Keratinocyte (primary cell): ENCODE measurements at places on chromosomes 5 and 9.
A peak's percentile ranks its signal among the peaks of the same experiment; 100 is the strongest.

DNA sequence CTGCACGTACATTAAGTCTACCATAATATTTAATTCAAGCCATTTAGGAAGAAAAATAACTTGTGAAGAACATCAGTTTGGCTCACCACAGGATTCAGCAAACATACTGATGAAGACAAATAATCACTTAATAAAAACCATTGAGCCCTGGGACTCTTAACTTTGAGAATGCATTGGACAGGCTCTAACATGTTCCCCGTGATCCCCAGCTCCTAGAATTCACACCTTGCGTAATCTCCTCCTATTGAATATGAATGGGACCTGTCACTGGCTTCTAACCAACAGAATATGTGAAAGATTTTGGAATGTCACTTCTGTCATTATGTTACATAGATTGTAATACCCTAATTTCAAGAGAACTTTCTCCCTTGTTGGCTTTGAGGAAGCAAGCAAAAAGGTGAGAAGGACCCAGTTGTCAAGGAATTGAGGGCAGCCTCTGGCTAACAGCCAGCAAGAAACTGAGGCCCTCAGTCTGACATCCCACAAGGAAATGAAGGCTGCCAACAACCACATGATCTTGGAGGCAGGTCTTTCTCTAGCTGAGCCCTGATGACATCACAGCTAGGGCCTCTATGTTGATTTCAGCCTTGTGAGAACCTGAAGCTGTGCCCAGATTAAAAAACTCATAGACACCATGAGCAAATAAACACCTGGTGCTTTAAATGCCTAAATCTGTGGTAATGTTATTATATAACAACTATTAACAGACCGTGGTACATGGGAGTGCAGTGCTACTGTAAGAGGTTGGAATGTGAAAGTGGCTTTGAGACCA, 433.2 kb downstream of the SEMA5A start:
- DNase-seq = peak; percentile 48

- no peak for DNase-seq
Measured at GRCh38 chr5:61333321-61333953, 1.4 kb downstream of the ZSWIM6 start.

GRCh38 chr5:7534505-7534904, 138.6 kb downstream of the ADCY2 start:
- no peak for DNase-seq

GRCh38 chr5:98775246-98776065, 2.0 kb downstream of the RGMB start:
- DNase-seq = no peak

- DNase-seq = no peak
Measured at GRCh38 chr5:97931829-97932228, 748.8 kb upstream of the RIOK2 start.

GRCh38 chr5:102749416-102750030, 5.6 kb upstream of the PAM start:
- DNase-seq = peak; percentile 26

DNA sequence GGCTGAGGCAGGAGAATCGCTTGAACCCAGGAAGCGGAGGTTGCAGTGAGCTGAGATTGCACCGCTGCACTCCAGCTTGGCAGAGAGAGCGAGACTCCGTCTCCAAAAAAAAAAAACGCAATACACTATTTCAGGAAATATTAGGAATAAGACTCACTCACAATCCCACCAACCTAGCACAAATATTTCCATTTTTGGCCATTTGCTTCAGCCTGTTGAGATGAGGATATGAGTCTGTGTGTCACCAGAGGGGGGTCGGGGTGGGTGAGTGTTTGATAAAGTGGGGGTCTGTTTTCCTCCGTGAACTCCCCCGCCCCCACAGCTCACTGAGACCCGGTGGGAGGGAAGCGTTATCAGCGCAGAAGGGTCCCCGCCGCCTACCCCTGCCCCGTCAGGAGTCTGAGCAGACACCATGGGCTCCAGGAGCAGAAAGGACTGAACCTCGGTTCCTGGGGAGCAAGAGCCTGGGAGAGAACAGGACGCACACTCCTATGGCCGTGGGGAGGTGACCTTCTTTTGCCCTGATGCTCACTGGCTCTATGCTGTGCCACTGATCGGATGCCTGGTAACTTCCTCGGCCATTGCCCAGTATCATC, 153.8 kb upstream of the PHYKPL start:
- no peak for DNase-seq

- no peak for DNase-seq
Measured at GRCh38 chr5:168066536-168067208, 224.8 kb upstream of the WWC1 start.

DNA sequence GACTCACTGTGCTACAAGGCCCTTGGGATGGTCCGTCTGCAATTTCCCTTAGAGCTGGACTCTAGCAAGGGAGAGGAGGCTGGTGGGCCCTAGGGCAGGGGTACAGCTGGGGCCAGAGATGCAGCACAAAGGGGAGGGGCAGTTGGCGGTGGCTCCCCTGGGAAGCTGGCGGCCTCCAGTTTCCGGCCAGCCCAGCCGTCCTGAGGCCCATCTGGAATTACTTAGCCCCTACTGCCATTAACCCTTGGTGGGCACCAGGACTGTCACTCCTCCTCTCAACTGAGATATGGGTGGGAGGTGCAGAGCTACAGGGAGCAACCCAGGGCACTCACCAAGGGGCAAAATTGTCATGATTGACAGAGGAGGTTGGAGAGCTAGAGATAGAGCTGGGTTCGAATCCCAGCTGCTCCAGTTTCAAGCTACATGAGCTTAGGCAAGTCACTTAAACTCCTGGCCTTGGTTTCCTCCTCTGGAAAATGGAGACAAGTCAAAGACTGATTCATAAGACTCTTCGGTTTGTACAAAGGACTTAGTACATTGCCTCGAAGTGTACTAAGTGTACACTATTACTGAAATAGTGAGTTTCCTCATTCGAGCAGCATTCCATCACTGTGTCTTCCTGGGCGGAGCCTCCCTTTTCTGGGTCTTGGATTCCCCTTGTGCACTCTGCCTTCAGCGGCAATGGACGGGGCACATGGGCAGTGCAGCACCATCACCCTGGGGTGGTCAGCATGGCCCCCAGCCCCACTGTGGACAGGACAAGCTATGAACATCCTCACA, 2.7 kb upstream of the PDGFRB start:
- no peak for DNase-seq

DNA sequence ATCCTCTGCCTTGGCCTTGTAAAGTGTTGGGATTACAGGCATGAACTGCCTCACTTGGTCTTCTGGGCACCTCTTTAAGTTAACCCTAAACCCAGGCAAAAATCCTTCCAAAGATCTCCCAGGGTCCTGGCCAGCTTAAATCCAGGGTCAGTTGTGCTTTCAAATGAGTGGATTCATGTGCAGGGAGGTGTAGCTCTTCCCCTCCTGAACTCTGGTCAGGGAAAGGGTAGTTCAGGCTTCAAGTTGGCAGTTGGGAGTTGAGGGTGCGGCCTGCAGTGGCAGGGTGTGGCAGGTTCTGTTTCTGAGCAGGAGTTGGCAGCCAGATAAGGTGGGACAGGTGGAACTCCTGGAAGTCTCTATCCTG, 3.6 kb downstream of the HNRNPAB start:
- no peak for DNase-seq

DNA sequence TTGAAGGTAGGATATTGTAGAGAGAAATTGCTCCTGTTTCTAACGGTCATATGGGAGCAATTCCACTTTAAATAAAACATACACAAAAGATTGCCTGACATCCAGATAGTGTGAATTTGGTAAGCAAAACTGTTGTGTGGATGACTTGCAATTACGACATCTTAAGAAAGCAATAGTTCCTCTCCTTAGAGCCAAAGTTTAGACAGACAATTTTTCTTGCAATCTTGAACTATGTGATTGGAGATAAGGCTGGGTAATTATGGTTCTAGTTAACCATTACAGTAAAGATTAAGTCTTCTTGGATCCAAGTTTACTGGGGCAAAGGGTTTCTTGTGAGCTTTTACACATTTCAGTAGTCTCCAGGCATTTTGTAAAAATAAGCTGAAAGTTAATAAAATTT, 1080.6 kb upstream of the CDH6 start:
- no peak for DNase-seq

GRCh38 chr5:169222934-169223594, 77.9 kb downstream of the SLIT3 start:
- no peak for DNase-seq

DNA sequence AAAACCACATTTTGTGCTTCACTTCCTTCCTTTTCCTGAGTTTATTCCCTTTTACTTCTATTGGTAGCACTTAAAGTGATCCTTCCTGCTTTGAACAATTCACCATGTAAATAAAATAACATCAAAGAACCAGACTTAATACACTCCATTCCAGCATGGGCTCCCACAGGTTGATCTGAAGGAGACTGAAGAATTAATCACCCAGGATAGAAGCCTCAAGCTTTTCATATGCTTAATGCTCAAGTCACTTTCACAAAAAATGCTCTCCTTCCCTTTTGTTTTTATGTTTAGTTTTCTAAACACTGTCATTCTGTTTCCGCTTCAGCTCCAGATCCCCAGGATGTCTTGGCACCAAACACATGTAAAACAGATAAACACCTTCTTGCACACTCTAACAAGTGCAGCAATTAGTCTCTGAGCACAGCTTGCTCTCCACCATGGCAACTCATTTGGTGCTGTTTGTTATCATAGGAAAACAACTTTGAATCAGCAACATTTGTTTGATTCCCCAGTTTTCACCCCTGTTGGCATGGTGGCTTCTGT, 37.0 kb downstream of the DMRTA1 start:
- no peak for DNase-seq

DNA sequence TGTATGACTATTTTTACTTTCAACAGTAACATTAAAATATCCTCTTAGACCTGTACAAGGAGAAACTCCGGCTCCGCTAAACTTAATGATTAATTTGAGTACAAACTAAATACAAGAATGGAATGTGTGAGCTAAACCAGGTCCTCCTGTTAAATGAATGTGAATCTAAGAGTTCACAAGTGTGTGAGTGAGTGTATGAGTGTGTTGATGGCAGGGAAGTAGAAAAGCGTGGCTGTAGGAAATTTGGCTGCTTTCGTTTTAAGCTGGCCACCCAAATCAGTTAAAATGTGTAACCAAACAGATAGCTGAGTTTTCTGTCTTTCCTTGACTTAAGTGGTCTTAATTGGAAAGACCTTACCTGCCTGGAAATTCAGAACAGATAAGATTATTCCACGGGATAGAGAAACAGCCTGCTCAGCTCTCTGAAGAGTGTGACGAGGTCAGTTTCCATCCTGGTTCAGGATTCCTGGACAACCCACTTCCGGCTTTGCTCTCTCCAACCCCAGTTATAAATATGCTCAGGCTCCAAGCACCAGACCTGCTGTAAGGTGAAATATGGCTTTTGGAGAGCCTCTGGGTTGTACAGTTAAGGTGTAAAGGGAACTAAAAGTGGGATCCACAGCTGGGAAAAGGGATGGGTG, 908.6 kb upstream of the EDIL3 start:
- DNase-seq = no peak

- DNase-seq = no peak
Measured at GRCh38 chr5:127810017-127810416, 106.8 kb downstream of the CCDC192 start.

DNA sequence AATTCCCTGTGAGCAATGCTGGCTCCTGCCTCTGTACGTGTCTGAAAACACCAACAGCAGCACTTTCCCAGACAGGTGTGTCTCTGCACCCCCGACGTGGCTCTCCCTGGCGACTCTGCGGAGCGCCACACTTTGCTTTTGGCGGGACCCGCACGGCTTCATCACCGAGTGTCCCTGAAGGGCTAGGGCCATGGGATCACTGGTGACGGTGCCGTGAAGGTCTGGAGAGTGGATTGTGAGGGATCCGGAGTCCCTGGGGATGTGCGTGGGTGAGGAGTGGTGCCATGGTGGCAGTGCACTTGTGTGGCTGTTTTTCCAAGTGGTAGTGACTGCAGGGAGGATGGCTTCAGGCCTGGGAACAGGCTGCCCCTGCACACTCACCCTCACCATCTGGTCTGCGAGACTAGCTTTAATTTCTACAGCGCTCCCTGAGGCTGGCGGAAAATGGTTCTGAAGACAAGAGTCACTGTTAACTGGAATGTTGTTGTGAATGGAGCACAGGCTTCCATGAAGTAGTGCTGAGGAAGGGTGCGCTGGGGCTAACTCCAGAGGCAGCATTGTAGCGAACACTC, 3.2 kb downstream of the NKD2 start:
- DNase-seq = no peak

GRCh38 chr5:169595172-169595820, 11.7 kb downstream of the SPDL1 start:
- DNase-seq = no peak

GRCh38 chr9:88875400-88876120, 115.7 kb upstream of the S1PR3 start:
- no peak for DNase-seq

DNA sequence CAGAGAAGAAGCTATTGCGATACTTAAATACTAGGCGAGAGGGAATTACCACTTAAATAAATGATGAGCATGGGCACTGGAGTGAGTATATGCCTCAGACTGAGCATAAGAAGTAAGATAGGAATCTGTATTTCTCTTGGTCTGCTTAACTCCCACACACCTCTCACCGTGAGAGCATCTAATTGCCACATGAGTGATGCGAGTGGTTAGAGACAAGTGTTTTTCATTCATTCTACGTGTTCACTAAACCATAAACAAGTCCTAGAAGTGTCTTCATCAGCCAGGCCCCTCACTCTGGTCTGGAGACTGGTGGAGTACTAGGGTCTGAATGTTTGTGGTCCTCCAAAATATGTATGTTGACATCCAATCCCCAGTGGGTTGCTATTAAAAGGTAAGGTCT, 150.2 kb upstream of the SLC12A2 start:
- DNase-seq = no peak

DNA sequence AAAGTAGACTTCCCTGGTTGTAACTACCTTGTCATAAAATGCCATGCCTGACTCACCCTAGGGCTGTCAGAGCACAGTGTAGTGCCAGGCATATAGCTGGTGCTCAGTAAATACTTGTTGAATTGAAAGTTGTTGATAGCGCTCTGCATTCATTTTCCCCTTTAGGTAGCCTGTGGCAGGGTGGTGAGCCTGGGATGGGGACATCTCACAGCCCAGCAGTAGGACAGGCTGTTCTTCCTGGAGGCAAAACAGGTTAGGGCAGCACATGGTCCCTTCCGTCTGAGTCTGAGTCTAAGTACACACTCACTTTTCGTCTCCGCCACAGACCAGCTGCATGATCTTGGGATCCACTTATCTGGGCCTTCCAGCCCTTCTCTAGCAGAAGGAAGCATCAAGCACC, 401.9 kb downstream of the ZSWIM6 start:
- no peak for DNase-seq

GRCh38 chr9:72165821-72166547, 16.7 kb downstream of the GDA start:
- no peak for DNase-seq

DNA sequence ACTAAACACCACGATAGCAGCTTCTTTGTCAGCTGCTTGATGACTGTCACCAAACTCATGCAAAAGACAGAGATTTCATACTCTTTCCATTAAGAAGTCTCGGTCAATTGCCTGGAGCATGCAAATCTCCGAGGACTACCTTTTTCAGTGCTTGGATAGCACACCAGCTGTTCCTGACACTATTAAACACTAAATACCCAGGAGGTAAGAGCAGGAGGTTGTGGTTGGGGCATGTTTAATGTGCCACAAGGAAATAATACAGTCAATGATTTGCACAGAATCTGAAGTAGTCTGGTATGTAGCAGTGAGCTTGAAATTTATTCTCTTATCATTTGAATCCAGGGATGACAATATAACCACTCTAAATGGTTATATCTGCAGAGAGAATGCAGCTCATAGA, 996.2 kb downstream of the CDH12 start:
- no peak for DNase-seq

GRCh38 chr5:126497506-126497905, 74.3 kb downstream of the GRAMD2B start:
- DNase-seq = no peak

GRCh38 chr5:170361116-170361515, 28.1 kb downstream of the KCNMB1 start:
- DNase-seq = no peak

GRCh38 chr5:13992795-13993194, 48.3 kb upstream of the DNAH5 start:
- DNase-seq = no peak
